ENCODE measurements at places on chromosomes 1 and 21.
A peak's percentile ranks its signal among the peaks of the same experiment; 100 is the strongest.

GRCh38 chr1:91769742-91770141 is 116.2 kb downstream of the TGFBR3 start:
- no peak for DNase-seq

DNA sequence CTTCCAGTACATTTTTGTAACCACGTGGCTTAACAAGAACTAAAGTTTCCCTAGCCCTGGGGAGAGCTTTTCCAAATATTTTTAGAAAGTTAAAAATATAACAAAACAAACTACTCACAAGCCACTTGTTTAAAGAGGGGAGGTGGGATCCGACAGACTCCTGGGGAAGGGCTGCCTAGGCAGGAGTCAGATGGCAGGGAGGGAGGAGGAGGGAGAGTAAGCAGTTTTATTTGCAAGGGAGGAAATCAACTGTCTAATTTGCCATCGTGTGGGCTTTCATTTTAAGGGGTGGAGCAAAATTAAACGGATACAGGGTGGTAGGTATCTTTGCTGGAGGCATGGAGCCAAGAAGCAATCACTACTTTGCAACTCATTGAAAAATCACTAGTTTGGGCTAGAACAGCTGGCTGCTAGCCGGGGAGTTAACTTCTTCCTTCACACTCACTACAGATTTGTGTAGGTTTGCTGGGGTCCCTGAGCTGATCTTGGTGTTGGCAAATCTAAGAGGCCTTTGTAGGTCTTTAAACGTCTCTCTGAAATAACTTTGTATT is 8.8 kb downstream of the BARHL2 start:
- no peak for DNase-seq

DNA sequence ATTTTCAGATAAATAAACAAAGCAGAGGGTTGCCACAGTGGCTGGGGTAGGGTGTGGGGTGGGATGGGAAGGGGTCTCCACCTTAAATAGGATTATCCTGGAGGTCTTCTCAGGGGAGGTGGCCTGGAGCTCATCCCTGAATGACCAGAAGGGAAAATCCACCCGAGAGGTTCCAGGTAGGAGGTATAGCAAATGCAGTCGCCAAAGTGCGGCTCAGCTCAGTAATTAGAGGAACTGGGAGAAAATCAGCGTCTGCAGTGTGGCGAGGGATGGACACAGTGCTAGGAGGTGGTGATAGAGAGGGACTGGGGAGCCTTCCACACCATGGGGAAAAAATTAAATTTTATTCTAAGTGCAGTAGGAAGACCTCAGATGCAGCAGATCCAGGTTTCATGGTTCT is 584.5 kb downstream of the MATN1 start:
- DNase-seq: no peak

- DNase-seq: no peak
These were observed 21.5 kb upstream of the MTARC2 start for GRCh38 chr1:220726634-220727033.

DNA sequence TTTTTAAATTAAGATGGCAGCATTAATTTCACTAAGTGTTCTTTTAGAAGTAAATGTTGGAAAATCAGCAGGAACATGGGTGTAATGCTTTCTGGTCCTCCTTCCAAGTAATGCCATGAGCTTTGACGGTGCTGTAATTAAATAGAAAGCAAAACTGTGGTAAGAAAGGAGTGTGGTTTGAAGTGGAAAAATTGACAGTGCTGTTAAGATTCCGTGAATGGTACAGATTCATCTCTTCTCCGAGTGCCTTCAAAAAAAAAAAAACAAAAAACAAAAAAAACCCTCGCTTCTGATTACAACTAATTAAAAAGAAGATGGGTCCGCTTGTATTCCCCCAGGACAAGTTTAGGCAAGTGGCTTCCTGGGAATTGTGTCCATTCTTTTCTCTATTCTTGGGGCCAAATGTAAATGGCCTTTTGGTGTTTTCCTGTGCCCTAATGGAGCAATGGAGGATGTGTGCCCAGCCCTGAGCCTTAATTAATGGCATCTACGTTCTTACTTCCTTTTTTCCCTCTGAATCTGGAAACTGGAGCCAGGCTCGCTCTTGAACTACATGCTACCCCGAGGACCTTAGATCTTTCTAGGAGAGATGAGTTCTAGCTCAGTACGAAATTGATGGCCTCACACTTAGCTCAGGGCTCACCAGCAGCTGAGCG is 5.1 kb downstream of the LMO4 start:
- peak; percentile 65 for DNase-seq

- no peak for DNase-seq
These were observed 213.5 kb upstream of the IRF2BP2 start for GRCh38 chr1:234823191-234824176.

GRCh38 chr1:52127181-52128180 is 14.4 kb upstream of the ZFYVE9 start:
- DNase-seq: peak; percentile 14

- no peak for DNase-seq
These were observed 79.9 kb upstream of the GPR52 start for GRCh38 chr1:174367892-174368291.

DNA sequence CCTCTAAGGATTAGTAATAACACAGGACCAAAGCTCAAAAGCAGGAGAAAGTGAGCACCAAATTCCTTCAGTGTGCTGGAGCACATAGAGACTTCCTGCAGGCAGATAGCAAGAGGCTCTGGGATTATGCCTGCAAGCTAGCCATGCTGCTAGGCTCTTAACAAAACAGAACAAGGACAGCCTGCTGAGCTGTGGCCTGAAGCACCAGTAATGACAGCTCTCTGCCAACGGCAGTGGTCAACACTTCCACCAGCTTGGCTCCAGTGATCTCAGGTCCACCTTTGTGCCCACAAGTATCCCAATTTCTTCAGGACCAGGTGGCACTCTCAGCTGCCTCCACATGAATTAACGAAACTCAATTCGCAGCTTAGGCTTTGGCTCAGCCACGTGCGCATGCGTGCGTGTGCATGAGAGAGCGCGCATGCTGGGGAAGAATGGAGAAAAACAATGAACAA is 64.2 kb downstream of the SLC45A1 start:
- DNase-seq: no peak

DNA sequence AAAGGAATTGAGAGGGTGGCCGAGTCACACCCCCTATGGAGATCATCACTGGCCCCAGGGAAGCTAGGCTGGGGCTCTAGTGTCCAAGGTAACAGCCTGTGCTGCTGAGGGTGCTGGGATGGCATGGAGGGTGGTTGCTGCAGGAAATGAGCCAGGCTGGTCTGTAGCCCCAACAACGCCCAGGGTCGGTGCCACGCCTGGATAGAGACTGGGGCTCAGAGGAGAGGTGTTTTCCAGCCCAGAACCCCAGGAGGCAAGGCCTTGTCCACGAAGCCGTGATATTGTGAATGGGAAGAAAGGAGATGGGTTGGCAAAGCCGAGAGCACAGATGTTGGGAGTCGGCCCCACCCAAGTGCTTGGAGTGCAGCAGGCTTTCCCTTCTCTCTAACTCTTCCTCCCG is 68.9 kb upstream of the ACTRT2 start:
- no peak for DNase-seq

GRCh38 chr1:84755216-84755615 is 65.0 kb upstream of the SSX2IP start:
- DNase-seq: no peak

DNA sequence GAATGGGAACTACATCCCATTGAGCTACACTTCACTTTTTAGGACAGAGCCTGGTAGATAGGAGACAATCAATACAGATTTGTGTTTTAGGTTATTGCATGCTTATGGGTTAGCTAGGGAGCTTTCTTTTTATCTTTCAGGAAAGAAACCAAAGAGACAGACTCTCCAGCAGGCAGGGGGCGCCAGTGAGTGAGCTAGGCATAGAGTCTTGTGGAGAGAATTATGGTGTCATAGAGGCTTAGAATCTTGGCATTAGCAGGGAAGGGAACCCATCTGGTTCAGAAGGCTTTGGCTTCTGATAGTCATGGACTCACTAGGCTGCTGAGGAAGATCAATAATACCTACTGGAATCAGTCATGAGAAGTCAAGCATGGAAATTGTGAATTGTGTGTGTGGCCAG is at the start of gene SMCP:
SMCP (plus strand) TSS at position 281 of the 400 bp plus-strand sequence. CDS start 6,101 bp downstream, outside the sequence.
- peak; percentile 17 for DNase-seq

DNA sequence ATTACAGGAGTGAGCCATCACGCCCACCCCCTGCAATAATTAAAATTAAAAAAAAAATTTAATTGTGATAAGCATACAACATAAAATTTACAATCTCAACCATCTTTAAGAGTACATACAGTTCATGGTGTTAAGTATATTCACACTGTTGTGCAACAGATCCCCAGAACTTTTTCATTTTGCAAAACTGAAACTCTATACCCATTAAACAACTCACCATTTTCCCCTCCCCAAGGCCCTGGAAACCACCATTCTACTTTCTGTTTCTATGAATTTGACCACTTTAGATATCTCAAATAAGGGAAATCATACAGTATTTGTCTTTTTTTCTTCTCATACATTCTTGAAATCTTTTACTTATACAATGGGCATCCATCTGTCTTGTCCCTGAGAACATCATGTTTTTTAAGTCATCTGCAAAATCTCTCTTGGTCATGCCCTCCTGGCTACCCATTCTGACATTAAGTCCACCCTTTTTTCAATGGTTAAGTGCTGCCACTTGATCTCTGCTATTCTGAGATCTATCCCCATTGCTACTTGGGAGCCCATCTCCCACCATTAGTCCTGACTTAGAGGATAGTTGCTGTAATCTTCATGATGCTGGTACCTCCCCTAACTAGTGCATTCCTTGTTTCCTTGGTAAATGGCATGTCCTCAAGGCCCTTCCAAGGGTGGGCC is 39.4 kb upstream of the ZFYVE9 start:
- peak; percentile 33 for DNase-seq

GRCh38 chr1:209480345-209480744 is 103.2 kb upstream of the CAMK1G start:
- no peak for DNase-seq

Data from activated CD4-positive, alpha-beta T cell treated with anti-CD3 and anti-CD28 coated beads, Interleukin-2, Interleukin-4, amounts not matched to agents 100 ng/mL and 50 ng/mL, durations not matched to agents 16 hours and 8 hours (primary cell).